GM12878 (cell line): ENCODE measurements at places on chromosomes 16 and 17.

- peaks cover 10% of the 10 kb centered on the region for H3K36me3 ChIP-seq
- H3K27me3 ChIP-seq, result no peaks in the 10 kb centered on the region
- H3K4me3 ChIP-seq, result no peak overlapping the region
- no peak overlapping the region for H3K27ac ChIP-seq
- DNase-seq, result no peak
These were observed 14.9 kb upstream of the DHRS11 start for GRCh38 chr17:36576793-36577192.

DNA sequence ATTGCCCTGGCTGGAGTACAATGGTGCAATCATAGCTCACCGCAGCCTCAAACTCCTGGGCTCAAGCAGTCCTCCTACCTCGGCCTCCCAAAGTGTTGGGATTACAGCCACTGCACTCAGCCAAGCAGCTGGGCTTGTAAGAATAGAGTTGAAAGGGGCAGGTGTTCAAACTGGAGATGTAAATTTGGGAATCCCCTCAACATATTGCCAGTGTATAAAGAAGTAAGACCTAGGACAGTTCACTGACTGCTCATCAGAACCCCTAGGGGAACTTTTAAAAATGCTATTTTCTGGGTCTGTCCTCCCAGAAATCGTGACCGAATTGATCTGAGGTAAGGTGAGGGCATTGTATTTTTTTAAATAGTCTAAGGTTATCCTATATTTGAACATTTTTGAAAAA lies 8.9 kb upstream of the DNAJA2 start:
- H3K36me3 ChIP-seq, result no peaks in the 10 kb centered on the region
- H3K4me1 ChIP-seq, result no peaks in the 10 kb centered on the region
- no peak overlapping the region for H3K4me3 ChIP-seq

- no peaks in the 10 kb centered on the region for H3K27me3 ChIP-seq
- H3K27ac ChIP-seq, result no peak overlapping the region
- H3K4me3 ChIP-seq, result no peak overlapping the region
- H3K4me1 ChIP-seq, result peaks cover 9% of the 10 kb centered on the region
- peaks cover 21% of the 10 kb centered on the region for H3K36me3 ChIP-seq
These were observed 25.6 kb downstream of the UNK start for GRCh38 chr17:75810216-75810615.

DNA sequence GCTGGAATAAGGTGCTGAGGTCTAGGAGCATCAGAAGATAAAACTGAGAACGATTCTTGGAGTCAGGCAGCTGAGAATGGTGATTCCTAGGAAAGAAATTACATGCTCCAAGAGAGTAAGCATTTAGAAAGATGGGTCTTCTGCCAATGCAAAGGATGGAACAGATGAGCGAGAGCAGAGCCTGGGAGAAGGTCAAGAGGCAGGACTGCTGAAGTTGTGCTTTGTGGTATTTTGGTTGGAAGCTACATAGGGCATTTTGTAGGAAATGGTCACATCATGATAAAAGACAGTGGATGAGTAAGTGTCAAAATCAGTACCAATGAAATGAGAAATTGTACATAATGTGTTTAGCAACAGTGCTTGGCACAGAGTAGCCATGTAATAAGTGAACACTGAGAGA lies 1.4 kb upstream of the CRYM start:
- H3K27ac ChIP-seq, result no peak overlapping the region
- peaks cover 15% of the 10 kb centered on the region for H3K4me1 ChIP-seq
- H3K4me3 ChIP-seq, result no peak overlapping the region
- H3K36me3 ChIP-seq, result no peaks in the 10 kb centered on the region

GRCh38 chr17:79944821-79945391 lies 90.8 kb downstream of the TBC1D16 start:
- H3K4me3 ChIP-seq, result no peak overlapping the region
- no peaks in the 10 kb centered on the region for H3K36me3 ChIP-seq
- no peaks in the 10 kb centered on the region for H3K4me1 ChIP-seq
- no peak for DNase-seq
- no peak overlapping the region for H3K27ac ChIP-seq
- no peaks in the 10 kb centered on the region for H3K27me3 ChIP-seq

- no peak overlapping the region for H3K4me3 ChIP-seq
- H3K27me3 ChIP-seq, result no peaks in the 10 kb centered on the region
- peaks cover 6% of the 10 kb centered on the region for H3K4me1 ChIP-seq
- no peak for DNase-seq
- H3K27ac ChIP-seq, result no peak overlapping the region
These were observed 4.3 kb upstream of the ZDHHC7 start for GRCh38 chr16:85015481-85016187.

DNA sequence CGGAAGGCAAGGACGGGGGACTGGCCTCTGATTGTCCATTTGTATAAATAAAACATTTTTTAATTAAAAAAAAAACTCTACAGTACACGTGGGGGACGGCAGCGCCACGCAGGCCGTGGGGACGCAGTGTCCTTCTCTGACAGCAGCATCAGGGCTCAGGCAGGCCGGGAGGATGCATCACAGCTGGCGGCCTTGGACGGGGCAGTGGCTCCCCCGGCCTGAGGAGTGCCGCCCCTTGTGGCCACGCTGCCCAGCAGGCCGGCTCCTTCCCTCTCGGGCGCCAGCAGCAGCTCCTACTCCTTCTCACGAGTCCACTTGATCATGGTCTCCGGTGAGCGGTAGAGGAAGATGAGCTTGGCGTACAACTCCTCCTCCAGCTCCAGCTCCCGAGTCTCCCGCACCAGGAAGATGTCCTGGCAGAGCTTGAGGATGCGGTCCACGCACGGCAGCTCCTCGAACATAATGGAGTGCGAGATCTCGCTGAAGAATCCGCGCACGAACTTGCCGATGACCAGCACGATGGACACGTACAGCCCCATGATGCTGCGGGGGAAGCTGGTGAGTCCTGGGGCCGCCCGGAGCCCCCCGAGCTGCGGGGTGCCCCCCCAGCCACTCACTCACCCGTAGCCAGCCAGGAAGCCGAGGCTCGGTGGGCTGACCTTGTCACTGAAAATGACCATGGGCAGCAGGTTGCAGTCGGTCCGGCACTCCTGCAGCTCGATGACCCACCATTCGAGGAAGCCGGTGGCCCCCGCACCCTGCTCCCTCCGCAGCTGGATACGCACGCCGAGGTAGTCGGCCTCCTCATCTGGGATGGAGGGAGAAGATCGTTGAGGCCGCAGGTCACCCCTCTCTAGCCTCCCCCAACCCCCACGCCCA lies 9.2 kb downstream of the CTU2 start:
- no peaks in the 10 kb centered on the region for H3K27me3 ChIP-seq
- no peaks in the 10 kb centered on the region for H3K4me1 ChIP-seq
- H3K36me3 ChIP-seq, result peaks cover 13% of the 10 kb centered on the region
- DNase-seq, result no peak

GRCh38 chr17:71976011-71976649 lies 144.7 kb upstream of the SOX9 start:
- DNase-seq, result no peak
- H3K27ac ChIP-seq, result no peak overlapping the region
- no peaks in the 10 kb centered on the region for H3K27me3 ChIP-seq
- no peaks in the 10 kb centered on the region for H3K36me3 ChIP-seq
- no peak overlapping the region for H3K4me3 ChIP-seq

DNA sequence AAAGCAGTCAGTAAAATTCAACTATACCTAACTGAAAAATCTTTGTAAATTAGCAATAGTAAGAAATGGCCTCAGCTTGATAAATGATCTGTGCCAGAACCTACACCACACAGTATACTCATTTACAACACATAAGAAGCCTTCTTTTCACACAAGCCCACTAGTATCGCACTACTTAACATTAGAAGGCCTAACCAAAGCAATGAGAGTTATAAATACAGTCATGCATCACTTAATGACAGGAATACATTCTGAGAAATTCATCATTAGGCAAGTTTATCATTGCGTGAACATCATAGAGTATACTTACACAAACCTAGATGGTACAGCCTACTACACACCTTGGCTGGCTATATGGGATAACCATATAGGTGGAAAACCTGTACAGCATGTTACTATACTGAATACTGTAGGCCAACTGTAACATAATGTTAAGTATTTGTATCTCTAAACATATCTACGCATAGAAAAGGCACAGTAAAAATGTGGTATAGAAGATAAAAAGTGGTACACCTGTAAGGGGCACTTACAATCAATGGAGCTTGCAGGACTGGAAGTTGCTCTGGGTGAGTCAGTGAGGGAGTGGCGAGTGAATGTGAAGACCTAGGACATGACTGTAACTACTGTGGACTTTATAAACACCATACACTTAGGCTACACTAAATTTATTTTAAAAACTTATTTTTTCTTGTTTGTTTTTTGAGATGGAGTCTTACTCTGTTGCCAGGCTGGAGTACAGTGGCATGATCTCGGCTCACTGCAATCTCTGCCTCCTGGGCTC lies 126.5 kb upstream of the CORO6 start:
- no peak for DNase-seq
- no peak overlapping the region for H3K4me3 ChIP-seq

GRCh38 chr16:720447-720989 lies 428 bp upstream of the ANTKMT start:
- H3K27ac ChIP-seq, result peak overlapping the region; percentile 87
- no peak for DNase-seq
- no peaks in the 10 kb centered on the region for H3K36me3 ChIP-seq
- H3K4me3 ChIP-seq, result peak overlapping the region; percentile 86
- peaks cover 13% of the 10 kb centered on the region for H3K4me1 ChIP-seq

DNA sequence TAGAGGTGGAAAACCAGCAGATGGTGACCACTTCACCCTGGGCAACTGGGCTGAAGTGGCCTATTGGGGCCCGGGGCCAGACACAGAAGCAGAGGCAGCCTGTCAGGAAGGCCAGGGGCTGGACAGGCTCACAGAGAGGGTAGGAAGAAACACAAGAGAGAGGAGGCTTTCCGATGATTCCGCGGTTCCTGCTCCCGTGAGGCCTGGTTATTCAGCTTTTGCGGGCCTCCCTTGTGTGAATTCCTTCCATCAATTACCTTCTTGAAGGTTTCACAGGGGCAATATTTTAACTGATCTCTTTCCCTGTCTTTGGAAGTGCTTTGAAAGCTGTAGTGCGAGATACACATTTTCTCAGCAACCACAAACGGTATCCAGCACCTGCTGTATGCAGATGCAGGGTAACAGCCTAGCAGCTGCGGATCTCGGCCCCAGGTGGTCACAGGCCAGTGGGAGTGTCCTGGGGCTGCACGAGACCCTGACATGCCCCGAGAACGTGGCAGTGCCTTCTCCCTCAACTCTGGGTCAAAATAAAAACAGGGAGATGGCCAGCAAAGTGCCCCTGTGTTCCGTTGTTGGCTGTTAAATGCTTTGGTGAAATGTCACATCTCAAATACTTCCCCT lies 11.6 kb upstream of the CMIP start:
- no peak for DNase-seq
- no peaks in the 10 kb centered on the region for H3K36me3 ChIP-seq
- H3K4me1 ChIP-seq, result peaks cover 22% of the 10 kb centered on the region
- no peak overlapping the region for H3K4me3 ChIP-seq

DNA sequence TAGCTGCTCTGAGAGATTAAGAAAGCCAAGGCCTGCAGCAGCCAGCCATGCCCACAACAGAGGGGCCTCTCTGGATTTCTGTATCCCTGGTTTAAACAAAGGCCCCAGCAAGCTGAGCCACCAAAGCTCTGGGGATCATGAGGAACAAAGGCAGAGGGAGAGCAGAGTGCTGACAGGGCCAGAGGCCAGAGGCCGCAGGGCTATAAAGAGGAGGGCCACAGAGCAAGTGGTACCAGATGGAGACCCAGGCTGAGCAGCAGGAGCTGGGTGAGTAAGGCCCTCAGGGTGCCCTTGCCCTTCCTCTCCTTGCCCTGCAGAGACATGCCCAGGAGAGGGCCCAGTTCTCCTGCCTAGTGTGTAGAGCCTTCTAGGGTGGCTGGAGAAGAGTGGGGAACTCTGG lies at the start of gene CRYBA1:
Gene CRYBA1 (plus strand): TSS at position 232 of the 400 bp plus-strand sequence. CDS start 5 bp downstream, at position 237.
- DNase-seq, result no peak
- H3K27ac ChIP-seq, result no peak within 1 kb of the TSS
- H3K4me3 ChIP-seq, result no peak within 1 kb of the TSS
- H3K4me1 ChIP-seq, result no peaks in the 10 kb centered on the region
- H3K36me3 ChIP-seq, result no peaks in the 10 kb centered on the region
- H3K27me3 ChIP-seq, result no peaks in the 10 kb centered on the region

- DNase-seq, result no peak
- no peak overlapping the region for H3K4me3 ChIP-seq
- H3K27ac ChIP-seq, result no peak overlapping the region
- no peaks in the 10 kb centered on the region for H3K27me3 ChIP-seq
These were observed 26.5 kb downstream of the NEUROD2 start for GRCh38 chr17:39581071-39581758.

DNA sequence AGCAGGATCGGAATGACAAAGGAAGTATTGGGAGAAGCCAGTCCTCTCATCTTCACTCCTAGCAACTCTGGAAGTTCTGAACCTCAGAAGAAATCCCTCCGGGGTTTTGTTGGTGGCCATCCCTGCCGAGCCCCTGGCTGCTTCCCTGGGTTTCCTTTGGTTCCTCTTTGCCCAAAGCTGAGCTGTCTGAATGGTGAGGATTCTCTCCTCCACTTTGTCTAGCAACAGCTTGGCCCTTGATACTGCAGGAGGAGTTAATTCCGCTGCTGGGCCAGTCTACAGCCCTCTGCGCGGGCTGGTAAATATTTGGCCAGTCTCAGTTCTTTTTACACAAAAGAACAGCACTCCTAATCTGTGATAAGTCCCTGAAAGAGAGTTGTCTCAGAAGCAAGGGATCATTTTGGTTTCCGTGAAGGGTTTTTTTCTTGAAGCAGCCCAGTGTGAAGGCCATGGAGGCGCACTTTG lies 170.9 kb downstream of the RAB11FIP4 start:
- H3K27me3 ChIP-seq, result peaks cover 5% of the 10 kb centered on the region; the same call in 1 of the 2 replicates
- no peak for DNase-seq
- H3K4me1 ChIP-seq, result no peaks in the 10 kb centered on the region
- H3K4me3 ChIP-seq, result no peak overlapping the region
- no peaks in the 10 kb centered on the region for H3K36me3 ChIP-seq

GRCh38 chr17:4939796-4940554 lies at the start of the genes RNF167 and SLC25A11:
TSS of gene RNF167 (plus strand) at chr17:4940268. CDS start at chr17:4940910, 642 bp downstream.
TSS of gene SLC25A11 (minus strand) at chr17:4940046. CDS start at chr17:4939910, 136 bp downstream.
- H3K36me3 ChIP-seq, result peaks cover 25% of the 10 kb centered on the region
- H3K27me3 ChIP-seq, result no peaks in the 10 kb centered on the region
- peak within 1 kb of the TSS; percentile 97 for H3K27ac ChIP-seq
- peak within 1 kb of the TSS; percentile 92 for H3K4me3 ChIP-seq
- H3K4me1 ChIP-seq, result peaks cover 41% of the 10 kb centered on the region

GRCh38 chr17:35523296-35523695 lies 14.2 kb downstream of the SLFN12L start:
- DNase-seq, result no peak
- peaks cover 10% of the 10 kb centered on the region; the same call in 1 of the 2 replicates for H3K36me3 ChIP-seq
- no peak overlapping the region for H3K4me3 ChIP-seq
- 0 out of 2 replicates have a peak, but pooled peaks cover 3% of the 10 kb centered on the region for H3K4me1 ChIP-seq
- H3K27ac ChIP-seq, result no peak overlapping the region

DNA sequence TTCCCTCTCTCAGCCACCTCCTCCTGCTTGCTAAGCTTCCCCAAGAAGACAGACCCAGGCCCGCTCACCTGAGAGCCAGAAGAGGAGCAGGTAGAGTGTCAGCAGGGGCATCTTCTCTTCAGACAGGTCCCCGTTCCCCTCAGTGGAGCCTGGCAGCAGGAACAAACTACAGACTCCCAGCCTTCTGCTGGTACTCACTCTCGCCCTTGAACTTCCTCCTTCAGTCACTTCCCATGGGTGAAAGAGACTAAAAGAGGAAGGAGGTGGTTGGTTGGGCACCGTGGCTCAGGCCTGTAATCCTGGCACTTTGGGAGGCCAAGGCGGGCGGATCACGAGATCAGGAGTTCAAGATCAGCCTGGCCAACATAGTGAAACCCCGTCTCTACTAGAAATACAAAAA lies at the start of gene CD300LF:
Gene CD300LF (minus strand): TSS at position 168 of the 400 bp plus-strand sequence. CDS start 57 bp downstream, at position 111.
- DNase-seq, result no peak
- 0 out of 2 replicates have a peak, but pooled peaks cover 2% of the 10 kb centered on the region for H3K27me3 ChIP-seq
- peaks cover 3% of the 10 kb centered on the region for H3K4me1 ChIP-seq
- H3K27ac ChIP-seq, result no peak within 1 kb of the TSS
- no peak within 1 kb of the TSS for H3K4me3 ChIP-seq
